ENCODE measurements at places on chromosomes 2 and 18. TPM values are rescaled to one million over a fixed set of nuclear protein-coding genes. Genes with fewer than 3 reads are reported as not detected.

DNA sequence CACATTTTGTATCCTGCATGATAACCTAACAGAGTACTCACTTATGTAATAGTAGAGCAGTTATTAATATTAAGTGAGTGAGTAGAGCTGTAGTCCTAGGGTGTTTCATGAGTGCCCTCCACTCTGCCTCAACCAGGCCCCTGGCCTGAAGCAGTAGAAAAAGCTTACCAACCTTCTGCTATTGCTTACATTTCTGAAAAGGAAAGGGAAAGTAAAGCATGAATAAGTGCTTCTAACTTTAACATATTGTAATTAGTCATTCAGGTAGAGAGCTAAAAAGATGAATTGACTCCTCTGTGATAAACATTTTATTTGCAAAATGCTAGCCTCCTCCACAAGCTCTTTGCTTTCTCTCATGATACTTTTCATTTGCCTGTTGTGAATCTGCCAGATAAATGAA, 94.7 kb upstream of the RPE start:
- H3K27me3 ChIP-seq, result no peaks in the 10 kb centered on the region
- no peak overlapping the region for H3K27ac ChIP-seq
- no peak for DNase-seq
- no peaks in the 10 kb centered on the region for H3K4me1 ChIP-seq
- H3K36me3 ChIP-seq, result no peaks in the 10 kb centered on the region

DNA sequence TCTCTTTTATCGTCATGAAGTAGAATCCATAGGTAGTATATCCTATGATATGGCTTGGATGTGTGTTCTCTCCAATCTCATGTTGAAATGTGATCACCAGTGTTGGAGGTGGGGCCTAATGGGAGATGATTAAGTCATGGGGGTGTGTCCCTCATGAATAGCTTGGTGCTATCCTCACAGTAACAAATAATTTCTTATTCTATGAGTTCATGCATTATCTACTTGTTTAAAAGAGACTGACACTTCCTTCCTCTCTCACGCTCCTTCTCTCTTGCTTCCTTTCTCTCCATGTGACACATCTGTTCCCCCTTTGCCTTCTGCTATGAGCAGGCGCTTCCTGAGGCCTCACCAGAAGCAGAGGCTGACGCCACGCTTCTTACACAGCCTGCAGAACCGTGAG, 165.6 kb downstream of the MREG start:
- no peaks in the 10 kb centered on the region for H3K36me3 ChIP-seq
- no peaks in the 10 kb centered on the region for H3K27me3 ChIP-seq
- no peak for DNase-seq
- no peaks in the 10 kb centered on the region for H3K4me1 ChIP-seq
- no peak overlapping the region for H3K27ac ChIP-seq

GRCh38 chr2:6909431-6910385, 7.5 kb upstream of the RNF144A start:
- DNase-seq, result no peak
- H3K36me3 ChIP-seq, result no peaks in the 10 kb centered on the region
- peak overlapping the region; percentile 75 for H3K27ac ChIP-seq
- no peak overlapping the region for H3K4me3 ChIP-seq
- peaks cover 27% of the 10 kb centered on the region for H3K4me1 ChIP-seq

GRCh38 chr18:75840131-75840530, 412.6 kb upstream of the SMIM21 start:
- no peaks in the 10 kb centered on the region for H3K27me3 ChIP-seq
- no peaks in the 10 kb centered on the region for H3K4me1 ChIP-seq
- no peak overlapping the region for H3K4me3 ChIP-seq

- H3K4me3 ChIP-seq, result no peak overlapping the region
- no peaks in the 10 kb centered on the region for H3K4me1 ChIP-seq
- no peak for DNase-seq
- H3K27ac ChIP-seq, result no peak overlapping the region
Observed at GRCh38 chr18:75521816-75522215, 94.3 kb upstream of the SMIM21 start.

GRCh38 chr2:165572151-165572550, 102.7 kb downstream of the CSRNP3 start:
- H3K27me3 ChIP-seq, result no peaks in the 10 kb centered on the region
- no peaks in the 10 kb centered on the region for H3K36me3 ChIP-seq
- H3K4me3 ChIP-seq, result no peak overlapping the region
- H3K27ac ChIP-seq, result no peak overlapping the region
- DNase-seq, result no peak

The CAPN14 gene
- 0.56 TPM for polyA plus RNA-seq

The UGT1A5 gene
- polyA plus RNA-seq, result not detected

The B3GNT7 gene
- polyA plus RNA-seq, result 0.96 TPM

The ARHGAP25 gene
- polyA plus RNA-seq, result 111 TPM
